ENCODE measurements at places on chromosomes 5 and 9.

DNA sequence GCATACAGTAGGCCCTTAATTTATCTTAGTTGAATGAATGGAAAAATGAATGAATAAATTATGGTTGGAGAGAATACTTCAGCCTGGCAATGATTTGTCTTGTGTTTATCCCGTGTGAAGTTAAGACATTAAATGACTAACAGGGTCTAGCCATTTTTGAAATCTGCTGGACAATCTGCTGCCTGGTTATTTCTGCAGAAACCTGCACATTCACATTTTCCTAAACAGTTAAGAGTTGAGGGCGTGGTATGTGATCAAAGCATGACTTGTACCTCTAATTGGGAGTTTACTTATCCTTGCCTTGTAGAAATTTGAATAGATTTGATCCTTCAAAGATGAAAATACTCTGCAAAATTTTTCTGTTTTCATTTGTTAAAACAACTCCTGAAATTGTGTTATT, 34.6 kb upstream of the NDFIP1 start:
- no peak for DNase-seq

DNA sequence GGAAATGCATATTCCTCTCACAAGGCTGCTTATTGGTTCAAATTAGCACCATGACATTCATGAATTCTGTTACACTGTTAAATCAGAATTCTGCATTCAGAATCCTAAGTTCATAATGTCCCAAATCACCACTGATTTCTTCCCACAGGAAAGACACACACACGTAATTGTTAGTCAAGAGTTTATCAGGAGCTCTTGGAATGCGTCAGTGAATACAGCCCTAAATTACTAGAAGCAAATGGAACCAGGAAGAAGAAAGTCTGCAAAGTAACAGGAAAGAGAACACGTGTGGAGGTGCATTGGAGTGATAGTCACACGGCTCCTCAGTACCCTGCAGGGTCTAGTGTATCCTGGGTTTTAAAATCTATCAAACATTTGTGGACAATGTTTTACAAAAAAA, 110.2 kb downstream of the ANXA2R start:
- DNase-seq = no peak

- no peak for DNase-seq
These were observed 163.3 kb upstream of the IER5L start for GRCh38 chr9:129341171-129341986.

- no peak for DNase-seq
These were observed 538.1 kb upstream of the MEF2C start for GRCh38 chr5:89421035-89421434.

GRCh38 chr5:16733331-16734006, 116.7 kb upstream of the RETREG1 start:
- DNase-seq = no peak

DNA sequence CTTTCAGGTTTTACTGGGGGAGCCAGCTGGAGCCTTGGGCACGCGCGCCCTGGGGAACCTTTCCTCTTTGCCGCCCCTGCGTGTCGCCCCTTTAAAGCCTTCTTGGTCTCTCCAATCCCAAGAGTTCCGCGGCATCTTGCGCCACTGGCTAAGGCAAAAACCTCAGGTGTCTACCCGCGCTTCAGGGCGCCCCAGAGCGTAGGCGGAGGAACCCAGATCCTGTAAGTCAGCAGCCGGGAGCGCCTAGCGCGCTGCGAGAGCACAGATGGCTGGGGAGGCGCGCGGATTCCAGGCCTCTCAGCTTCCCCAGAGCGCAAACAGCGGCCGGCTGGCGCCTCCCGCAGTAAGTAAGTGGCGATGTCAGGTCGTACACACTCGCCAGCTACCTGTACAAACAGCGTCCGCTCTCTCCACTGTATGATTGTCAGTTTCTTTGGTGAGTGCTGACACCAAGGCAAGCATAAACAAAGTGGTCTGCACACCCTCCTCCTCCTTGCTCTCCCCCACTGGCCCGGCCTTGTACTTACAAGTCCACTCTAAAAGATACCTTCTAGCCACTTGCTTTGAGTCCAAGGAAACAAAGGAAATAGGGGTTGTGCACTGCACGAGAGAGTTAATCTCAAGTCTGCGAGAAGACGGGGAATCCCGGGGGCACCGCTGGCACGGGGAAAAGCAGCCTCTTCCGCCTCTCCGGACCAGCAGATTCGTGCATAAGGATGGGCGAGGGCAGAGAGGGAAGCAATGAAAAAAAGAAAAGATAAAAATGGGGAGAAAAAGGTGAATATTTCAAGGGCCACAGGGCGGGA, 2.9 kb downstream of the HTR1A start:
- no peak for DNase-seq

GRCh38 chr5:159660401-159660800, 255.9 kb upstream of the ADRA1B start:
- no peak for DNase-seq

DNA sequence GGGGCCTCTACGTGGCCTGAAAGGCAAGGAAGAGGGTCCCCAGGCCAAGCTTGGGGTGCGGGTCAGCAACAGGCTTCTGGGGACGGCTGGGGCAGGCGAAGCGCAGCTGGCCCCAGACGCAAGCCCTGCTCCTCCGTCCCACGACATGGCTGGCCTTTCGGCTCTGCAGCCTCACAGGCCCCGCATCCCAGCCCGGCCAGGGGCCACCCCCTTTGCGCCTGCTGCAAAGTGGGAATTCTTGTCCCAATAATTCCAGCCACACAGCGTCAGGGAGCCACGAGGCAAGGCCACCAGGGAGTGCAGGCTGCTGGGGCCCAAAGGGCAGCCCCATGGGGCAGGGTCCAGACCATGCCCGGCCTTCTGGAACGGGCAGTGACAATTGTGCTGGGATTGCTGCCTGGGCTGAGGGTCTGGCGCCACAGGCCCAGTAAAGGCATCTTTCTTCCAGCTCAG, 1.1 kb upstream of the ENTPD2 start:
- DNase-seq = no peak

DNA sequence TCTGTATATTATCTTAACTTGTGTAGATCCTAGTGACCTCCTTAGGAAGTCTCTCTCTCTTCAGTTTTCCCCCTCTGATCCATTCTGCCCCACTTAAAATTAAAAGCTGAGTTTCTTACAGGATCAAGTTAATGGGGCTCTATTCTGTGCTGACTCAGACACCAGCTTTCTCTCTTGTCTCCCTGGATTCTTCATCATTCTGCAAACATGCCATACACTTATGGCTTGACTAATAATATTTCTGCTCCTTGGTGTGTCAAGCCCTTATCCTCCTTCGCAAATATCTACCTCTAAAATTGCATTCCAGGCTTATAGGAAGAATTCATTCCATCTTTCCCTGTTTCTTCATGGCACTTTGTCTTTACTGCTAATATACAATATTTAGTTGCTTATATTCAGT, 18.1 kb downstream of the LRRC70 start:
- no peak for DNase-seq

DNA sequence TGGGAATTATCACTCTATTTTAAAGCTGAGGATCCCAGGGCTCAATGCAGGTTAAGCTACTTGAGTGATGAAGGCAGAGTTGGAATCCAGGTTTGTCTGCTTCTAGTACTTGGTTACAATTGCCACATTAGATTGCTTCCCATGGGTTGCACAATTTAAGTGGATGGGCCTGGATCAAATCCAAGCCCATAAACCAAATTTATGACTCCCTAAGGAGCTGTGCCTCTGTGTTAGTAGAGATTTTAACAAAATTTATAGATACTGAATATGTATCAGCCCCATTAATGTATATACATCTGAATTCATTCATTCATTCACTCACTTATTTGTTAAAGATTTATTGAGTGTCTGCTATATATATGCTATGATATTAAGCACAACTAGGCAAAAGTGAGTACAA, 332.3 kb upstream of the KLF9 start:
- DNase-seq = no peak

- peak; percentile 79 for DNase-seq
These were observed 88.1 kb downstream of the FGF1 start for GRCh38 chr5:142597546-142598337.

DNA sequence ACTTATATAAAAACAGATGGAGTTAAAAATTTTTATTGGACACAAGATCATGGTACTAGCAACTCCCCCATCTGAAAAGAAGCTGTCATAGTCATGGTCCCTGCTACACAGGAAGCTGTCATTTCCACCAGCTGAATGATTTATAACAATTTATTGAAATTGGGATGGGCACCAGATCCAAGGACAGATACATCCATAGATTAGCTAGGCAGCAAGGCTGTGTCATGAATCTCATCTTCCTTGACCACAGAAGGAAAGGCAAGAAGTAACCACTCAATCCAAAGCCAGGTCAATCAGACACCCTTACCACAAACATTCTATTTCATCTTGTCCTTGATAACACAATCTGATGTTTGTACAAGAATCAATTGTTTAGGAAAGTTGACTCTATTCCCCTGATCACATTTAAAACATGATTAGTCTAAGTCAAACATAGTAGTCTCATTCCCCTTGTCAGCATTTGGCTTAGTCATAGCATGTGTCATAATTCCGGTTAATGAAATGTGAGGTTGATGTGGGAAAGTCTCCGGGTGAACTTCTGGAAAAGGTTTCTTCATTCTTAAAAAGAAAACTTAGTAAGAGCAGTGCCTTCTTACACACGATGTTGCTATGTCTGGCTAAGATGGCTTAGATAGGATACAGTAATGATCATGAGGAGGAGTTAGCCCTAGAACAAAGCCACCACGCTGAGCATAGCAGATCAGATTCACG, 462.6 kb upstream of the PAPPA start:
- DNase-seq = peak; percentile 51

GRCh38 chr5:28328681-28329080, 1290.3 kb upstream of the CDH9 start:
- no peak for DNase-seq

GRCh38 chr5:40410231-40410861, 269.4 kb upstream of the PTGER4 start:
- peak; percentile 57 for DNase-seq

DNA sequence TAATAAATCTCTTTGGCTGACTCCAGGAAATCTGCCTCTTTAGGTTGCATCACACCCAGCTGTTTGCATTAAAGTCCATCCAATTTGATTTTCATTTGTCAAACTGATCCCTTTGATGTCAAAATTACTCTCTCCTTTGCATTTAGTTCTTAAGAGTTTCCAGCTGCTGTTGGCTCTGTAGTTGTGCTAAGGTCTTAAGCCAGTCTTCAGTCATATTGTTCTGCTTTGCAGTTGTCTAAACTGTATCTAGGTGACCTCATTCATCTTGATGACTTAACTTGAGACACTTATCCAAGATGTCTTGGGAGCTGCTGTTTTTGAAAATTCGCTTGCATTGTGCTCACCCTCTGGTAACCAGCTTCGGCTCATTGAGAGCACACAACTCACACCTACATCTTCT, 386.9 kb upstream of the TLE4 start:
- no peak for DNase-seq

DNA sequence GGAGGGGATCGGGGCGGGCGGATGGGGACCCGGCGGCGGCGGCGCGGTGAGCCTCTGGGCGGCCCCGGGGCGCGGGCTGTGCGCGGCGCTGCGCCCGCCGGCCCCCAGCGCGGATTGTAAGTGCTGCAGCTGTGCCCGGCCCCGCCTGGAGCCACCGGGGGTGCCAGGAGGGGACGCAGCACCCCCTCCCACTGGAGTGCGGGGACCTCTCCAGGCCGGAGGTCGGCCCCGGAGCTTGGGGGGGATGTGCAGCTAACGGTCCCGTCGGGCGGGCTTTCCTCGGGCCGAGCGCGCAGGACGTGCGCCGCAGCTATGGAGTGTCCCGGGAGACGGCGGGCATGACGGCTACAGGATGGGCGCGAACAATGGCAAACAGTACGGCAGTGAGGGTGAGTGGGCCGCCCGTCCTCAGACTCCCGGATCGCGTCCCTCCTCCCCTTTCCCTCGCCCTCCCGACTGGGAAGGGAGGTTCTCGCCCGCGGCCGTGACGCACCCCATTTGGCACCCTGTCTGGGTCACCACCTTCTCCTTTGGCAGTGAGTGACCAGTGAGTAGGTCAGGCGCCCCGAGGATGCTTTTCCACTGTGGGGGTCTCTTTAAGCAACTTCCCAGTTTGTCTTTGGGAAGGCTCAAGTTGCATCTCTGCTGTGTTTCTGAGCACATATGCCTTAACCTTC, 483 bp downstream of the FBXL7 start:
- no peak for DNase-seq

DNA sequence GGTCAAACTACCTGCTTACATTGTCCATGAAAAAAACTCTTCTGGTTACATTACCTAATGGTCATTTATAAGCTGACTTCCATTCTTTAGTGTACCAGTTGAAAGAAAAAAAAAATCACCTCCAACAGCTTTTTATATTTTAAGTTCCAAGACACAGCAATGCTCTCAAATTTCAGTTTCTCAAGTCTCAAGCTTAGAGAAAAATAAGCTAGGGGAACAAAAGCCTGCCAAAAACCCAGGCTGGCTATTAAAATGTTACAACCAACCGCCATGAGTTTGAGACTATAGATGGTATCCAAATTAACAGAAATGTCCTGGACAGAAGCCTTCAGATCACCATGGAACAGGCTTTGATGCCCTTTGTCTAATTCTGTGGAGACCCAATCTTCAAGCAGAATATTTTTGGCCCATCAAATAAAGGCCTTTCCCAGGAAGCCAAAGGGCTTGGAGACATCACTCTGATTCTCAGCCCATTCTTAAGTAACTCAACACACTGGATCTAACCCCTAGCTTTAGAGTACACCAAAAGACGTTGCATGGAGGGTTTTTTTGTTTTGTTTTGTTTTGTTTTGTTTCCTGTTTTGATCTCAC, 343.7 kb downstream of the GLIS3 start:
- no peak for DNase-seq

DNA sequence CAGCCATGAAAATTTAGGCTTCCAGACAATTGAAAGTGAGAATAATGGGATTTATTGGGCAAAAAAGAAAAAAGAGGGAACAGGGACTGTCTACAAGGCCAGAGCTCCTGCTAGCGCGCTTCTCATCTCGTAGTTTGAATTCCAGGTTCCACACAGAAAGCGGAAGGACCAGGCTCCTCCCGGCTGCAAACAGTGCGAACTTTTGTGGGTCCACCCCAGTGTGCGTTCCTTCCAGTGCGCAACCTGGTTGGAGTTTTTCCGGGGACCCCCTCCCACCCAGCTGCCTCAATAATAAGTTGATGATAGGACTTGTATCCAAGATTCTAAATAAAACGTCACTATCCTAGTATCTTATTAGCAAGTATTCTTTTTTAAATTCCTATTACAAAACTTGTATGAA, 467.7 kb upstream of the TUSC1 start:
- no peak for DNase-seq

DNA sequence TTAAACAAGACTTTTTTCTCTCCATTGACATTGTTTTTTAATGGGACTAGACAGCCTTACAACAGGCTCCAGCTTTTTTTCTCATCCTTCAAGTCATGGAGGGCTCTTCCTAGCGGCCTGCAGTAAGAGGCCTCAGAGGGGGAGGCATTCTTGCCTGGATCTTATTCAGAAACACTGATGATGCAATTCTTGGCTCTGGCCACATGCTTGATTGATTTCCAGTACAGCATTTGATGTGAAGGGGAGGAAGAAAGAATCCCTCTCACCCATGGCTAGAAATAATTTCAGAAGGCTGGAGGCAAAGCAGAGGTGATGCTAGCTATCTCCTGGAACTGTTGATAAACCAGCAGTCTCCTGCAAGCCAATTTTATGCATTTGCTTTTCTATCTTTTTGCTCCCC, 324.8 kb downstream of the PRELID2 start:
- DNase-seq = no peak

Measured in NCI-H460 (cell line).